CD4-positive, alpha-beta T cell treated with Interleukin-6 at 100 ng/mL for 8 hours (primary cell): ENCODE measurements at places on chromosomes 7 and 10.

GRCh38 chr10:112914288-112914952, 35.6 kb upstream of the TCF7L2 start:
- DNase-seq = no peak

DNA sequence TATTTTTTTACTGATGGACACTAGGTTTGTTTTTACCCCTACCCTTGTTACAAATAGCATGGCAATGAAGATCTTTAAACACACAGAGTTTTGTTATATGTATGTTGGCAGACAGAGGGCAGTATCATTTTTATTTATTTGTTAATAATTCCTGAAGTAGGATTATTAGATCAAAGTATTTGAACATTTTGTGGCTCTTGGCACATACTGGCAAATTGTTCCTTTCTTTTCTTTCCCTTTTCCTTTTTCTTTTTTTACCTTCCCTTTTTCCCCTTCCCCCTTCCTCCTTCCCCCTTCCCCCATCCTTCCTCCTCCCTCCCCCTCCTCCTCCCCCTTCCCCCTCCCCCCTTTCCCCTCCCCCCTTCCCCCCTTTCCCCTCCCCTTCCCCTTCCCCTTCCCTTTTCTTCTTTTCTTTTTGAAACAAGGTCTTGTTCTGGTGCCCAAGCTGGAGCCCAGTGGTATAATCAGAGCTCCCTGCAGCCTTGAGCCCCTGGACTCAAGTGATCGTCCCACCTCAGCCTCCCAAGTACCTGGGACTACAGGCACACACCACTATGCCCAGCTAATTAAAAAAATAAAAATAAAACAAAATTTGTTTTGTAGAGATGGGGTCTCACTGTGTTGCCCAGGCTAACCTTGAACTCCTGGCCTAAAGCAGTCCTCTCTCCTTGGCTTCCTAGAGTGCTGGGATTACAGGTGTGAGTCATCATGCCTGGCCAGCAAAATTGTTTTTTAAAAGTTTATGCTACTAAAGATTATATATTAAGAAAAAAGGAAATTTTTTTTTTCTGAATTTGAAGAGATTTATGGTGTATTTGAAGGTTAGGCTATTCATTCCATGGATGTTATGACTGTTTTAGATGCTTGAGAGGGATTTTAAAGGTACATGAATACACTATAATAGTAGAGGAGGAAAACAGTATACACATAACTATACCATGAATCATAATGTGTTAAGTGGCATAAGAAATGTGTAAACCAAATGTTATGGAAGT, 39.3 kb downstream of the SEPTIN7 start:
- DNase-seq = no peak

DNA sequence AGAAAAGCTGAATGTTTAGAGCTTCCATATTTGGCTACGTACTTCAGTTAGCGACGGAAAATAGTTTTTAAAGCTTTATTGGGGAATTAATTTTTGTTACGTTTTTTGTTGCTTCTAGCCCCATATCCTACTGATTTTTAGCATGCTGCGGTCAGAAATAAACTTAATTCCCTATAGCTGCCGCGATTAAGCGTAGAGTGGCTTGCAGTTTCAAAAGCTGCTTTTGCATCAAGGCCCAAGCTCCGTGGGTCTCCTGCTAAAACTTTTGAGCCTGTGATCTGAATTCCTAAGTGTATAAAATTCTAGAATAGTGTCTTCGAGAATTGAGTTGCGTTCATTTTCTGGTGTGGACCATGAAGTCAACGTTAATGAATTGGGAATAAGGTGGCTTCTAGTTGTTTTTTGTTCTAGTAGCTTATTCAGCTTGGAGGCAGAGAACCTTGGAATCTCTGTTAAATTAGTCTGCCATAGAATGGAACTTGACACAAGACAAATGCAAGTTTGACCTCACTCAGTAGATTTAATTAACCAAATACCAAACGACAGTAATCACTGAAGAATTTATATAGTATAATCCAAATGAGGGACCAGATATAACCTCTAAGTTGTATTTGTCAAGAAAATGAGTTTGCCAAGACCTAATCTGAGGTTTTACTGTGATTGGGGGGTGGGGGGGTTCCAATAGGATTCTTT, 977 bp downstream of the CALU start:
- no peak for DNase-seq

GRCh38 chr7:130960208-130960988, 226.4 kb upstream of the KLF14 start:
- DNase-seq = peak; percentile 71

- DNase-seq = peak; percentile 38
Measured at GRCh38 chr10:28594406-28594805, 61.5 kb downstream of the WAC start.

- DNase-seq = no peak
Measured at GRCh38 chr10:82289945-82290344, 415.0 kb downstream of the NRG3 start.

GRCh38 chr7:24936121-24936824, 43.7 kb downstream of the OSBPL3 start:
- DNase-seq = no peak

GRCh38 chr10:5587151-5588079, 62.7 kb downstream of the CALML3 start:
- DNase-seq = no peak

DNA sequence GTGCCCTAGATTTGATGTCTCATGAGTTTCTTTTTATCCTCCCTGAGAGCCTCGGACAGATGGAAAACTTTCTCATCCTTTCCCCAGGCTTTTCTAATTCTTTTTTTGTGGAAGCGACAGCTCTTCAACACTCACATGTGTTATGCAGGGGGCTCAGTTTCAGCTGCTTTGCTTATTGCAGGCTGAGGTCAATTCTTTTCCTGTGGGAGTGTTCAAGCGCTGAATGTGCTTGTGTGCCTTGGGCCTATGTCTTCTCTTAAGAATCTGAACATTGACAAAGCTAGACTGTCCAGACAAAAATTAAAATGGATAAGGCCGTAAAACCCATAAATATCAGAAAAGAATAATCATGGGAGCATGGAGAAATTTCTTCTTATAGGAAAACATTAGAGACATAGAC, 125.2 kb upstream of the STEAP4 start:
- no peak for DNase-seq
